ENCODE measurements at places on chromosomes 7 and 10. TPM values are rescaled to one million over a fixed set of nuclear protein-coding genes. Genes with fewer than 3 reads are reported as not detected.

PRSS58 gene
- total RNA-seq = not detected

CDC14C gene
- total RNA-seq = not detected

GRID2IP gene
- total RNA-seq = 0.31 TPM

CTAGE8 gene
- 0.51 TPM for total RNA-seq

FHIP2A gene
- total RNA-seq = 30.7 TPM

NRG3 gene
- total RNA-seq = 0.31 TPM

TM9SF3 gene
- 90.1 TPM for total RNA-seq

BUD31 gene
- total RNA-seq = 35.9 TPM

OR6B1 gene
- not detected for total RNA-seq

GBX1 gene
- total RNA-seq = not detected

CRPPA gene
- total RNA-seq = 6.9 TPM

ANKRD2 gene
- 29.7 TPM for total RNA-seq

PCLO gene
- total RNA-seq = 2.7 TPM

AGBL3 gene
- total RNA-seq = 0.62 TPM

CHST15 gene
- 18.3 TPM for total RNA-seq

FAM25C gene
- not detected for total RNA-seq

SLC18A3 gene
- 0.31 TPM for total RNA-seq

DKK1 gene
- total RNA-seq = 0.51 TPM

TMEM225B gene
- total RNA-seq = not detected

GIMAP1 gene
- total RNA-seq = 3.2 TPM

PON1 gene
- total RNA-seq = not detected

CNOT4 gene
- 19.0 TPM for total RNA-seq

NDUFB8 gene
- total RNA-seq = 80.8 TPM

OR2A5 gene
- not detected for total RNA-seq

FAM237B gene
- not detected for total RNA-seq

FZD8 gene
- 23.8 TPM for total RNA-seq

TEX36 gene
- total RNA-seq = not detected

ADRB1 gene
- total RNA-seq = 0.10 TPM

TMEM168 gene
- 44.6 TPM for total RNA-seq

NSUN6 gene
- total RNA-seq = 16.0 TPM

SVIL gene
- total RNA-seq = 424 TPM

NUDT5 gene
- total RNA-seq = 23.9 TPM

WNT8B gene
- not detected for total RNA-seq

EPHB4 gene
- total RNA-seq = 49.1 TPM

All from tongue (tissue), 3 donors.